RPMI8226 (cell line): ENCODE measurements at places on chromosomes 3 and 15.
A peak's percentile ranks its signal among the peaks of the same experiment; 100 is the strongest.

GRCh38 chr3:138945709-138946662 is 951 bp downstream of the FOXL2 start:
- DNase-seq, result peak; percentile 36

- DNase-seq, result peak; percentile 46
Observed at GRCh38 chr3:13086531-13086981, 13.3 kb upstream of the IQSEC1 start.

GRCh38 chr3:16508243-16508578 is 5.3 kb downstream of the RFTN1 start:
- DNase-seq, result no peak

- peak; percentile 11 for DNase-seq
Observed at GRCh38 chr3:72269475-72269874, 484.5 kb upstream of the PROK2 start.

DNA sequence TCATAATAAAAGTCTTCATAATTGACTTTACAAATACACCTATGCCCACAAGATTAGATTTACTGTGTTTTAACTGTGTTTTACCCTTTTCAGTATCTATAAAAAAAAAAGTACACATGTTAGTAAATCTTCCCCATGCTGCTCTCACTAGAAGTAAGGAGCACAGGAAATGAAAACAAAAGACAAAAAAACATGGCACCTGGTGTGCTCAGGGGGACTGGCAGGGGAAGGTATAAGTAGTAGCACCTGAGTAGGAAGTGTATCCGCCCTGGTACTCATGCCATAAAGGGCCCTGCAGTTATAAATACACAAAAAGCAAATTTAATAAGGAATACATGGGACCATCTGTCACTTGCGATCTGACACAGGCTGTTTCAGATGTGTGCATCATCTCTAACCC is 8.9 kb upstream of the ALDH1A2 start:
- DNase-seq, result no peak

- peak; percentile 51 for DNase-seq
Observed at GRCh38 chr15:95025924-95026728, 794.8 kb downstream of the MCTP2 start.

DNA sequence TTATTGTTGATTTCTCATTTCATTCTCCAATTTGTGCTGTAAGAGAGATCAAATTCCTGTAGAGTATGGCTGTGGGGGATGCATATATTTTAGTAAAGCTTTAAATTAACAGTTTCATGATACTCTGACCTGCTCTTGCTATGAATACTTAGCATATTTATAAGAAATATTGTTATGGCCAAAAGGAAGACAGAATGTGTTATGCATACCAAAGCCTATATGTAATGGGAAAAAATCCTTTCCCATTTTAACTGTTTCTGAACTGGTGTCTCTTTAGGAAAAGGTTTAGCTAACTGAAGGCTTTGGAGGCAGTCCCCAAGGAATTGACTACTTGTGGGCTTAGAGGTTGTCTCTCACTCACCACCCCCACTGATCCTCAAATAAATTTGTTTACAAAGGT is 59.2 kb downstream of the CADPS start:
- no peak for DNase-seq

DNA sequence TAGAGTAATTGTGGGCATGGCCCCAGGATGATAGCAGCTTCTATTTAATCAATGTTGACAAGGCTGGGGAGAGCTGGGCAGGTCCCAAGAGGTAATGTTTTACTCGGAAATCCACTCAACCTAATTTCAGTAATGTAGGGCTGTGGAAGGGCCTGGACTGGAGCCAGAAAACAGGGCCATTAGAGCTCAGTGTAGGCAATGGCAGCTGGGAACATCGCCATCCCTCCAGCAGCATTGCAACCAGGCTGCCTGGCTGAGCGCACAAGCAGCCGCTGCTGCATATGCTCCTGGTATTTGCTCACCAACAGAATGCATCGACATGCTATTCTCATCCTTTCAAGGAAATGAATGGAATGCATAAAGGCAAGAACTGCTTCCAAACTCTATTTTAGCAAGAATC is 90.0 kb downstream of the GAP43 start:
- DNase-seq, result no peak

GRCh38 chr3:23004971-23005370 is 198.2 kb upstream of the UBE2E2 start:
- no peak for DNase-seq

DNA sequence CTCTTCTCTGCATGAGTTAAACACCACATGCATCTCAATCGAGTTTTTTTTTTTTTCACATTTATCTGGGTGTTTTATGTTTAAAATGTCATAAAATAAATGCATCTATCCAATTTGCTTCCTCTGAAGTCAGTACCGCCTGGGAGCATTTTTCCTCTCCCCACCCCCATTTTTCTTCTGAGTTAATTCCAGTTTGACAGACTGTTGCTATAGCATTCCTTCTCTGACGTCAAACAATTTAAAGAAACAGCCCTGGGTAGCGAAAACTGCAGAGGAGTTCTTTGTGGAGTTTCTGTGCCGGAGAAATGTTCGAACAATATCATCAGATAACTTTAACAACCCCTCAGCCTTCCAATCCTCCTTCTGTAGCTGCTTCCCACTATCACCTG is 900 bp upstream of the GNB4 start:
- no peak for DNase-seq

DNA sequence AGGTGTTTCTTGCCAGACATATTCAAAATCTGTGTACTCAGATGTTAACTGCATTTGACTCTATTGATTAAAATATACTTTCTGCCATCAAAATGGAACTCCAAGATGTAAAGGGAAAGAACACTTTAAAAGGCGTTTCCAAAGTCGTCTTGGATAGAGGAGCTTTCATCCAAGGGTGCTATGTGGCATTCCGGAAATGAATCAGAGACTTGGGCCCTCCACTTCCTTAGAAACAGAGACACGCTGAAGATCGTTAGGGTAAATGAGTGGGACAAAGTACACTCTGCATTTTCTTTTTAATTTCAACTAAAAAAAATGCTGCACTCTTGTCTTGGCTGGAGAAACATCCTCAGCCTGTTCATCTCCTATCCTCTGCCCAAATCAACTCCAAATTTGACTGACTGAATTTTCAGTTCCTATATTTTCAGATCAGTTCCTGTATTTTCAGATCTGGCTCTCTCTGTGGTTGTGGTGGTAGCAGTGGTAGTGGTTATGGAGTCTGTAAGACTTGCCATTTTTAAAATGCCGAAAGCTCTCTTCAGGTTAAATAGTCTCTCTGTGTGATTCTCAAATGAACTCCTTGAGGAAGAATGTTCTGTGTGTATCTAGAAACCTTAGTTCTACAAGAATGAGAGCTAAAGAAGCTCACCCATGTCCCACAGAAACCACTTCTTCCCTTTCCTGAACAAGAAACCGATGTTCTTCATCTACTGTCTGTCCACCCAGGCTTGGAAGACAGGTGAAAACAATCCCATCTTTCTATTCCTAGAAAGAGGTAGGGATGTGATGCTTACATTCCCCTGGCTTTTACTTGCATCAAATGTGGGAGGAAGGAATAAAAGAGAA is 156.8 kb upstream of the ICE2 start:
- peak; percentile 63 for DNase-seq

- DNase-seq, result no peak
Observed at GRCh38 chr3:96803870-96804269, 10.5 kb upstream of the EPHA6 start.

DNA sequence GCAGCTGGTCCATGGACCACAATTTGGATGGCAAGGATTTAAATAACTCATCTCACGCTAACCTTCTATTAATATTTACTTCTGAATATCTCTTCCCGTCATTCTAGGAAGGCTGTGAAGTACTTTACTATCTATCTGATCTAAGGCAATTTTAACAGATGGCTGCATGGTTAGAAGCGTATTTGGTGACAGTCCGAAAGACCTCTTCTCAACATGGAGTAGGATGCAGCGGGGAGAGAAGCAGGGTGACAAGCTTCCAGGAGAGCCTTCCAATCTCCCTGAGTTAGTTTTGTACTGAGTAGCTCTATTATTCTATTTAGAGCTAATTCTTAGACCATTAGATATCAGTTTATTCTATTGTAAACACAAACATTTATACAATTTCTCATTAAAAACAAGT is 309.4 kb downstream of the PLCL2 start:
- no peak for DNase-seq

- no peak for DNase-seq
Observed at GRCh38 chr15:82540984-82541431, 751 bp upstream of the RPS17 start.

DNA sequence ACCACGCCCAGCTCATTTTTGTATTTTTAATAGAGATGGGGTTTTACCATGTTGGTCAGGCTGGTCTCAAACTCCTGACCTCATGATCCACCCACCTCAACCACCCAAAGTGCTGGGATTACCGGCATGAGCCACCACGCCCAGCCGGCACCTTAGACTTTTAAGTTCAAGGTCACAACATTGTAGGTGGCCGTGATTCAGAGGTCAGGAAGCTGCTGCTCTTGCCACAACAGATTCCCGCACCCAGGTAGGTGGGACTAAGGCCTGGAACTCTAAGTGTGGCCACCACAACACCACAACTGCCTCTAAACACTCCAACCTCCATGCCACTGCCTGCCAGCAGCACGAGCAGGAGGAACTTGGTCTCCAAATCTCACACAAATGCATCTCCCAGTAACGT is 196.8 kb downstream of the STT3B start:
- no peak for DNase-seq
